Panc1 (cell line): ENCODE measurements at places on chromosomes 6 and 20. TPM values are rescaled to one million over a fixed set of nuclear protein-coding genes. Genes with fewer than 3 reads are reported as not detected.

Gene ERVFRD-1
- not detected for total RNA-seq

Gene BPIFB1
- total RNA-seq, result 0.10 TPM

Gene ZKSCAN8
- 18.4 TPM for total RNA-seq

Gene RAB44
- not detected for total RNA-seq

Gene ABT1
- 18.0 TPM for total RNA-seq
